Activated naive CD8-positive, alpha-beta T cell treated with anti-CD3 and anti-CD28 coated beads for 36 hours (primary cell): ENCODE measurements at places on chromosomes 5 and 9. TPM values are rescaled to one million over a fixed set of nuclear protein-coding genes. Genes with fewer than 3 reads are reported as not detected.

Gene QRFP
- not detected for total RNA-seq

Gene ADRB2
- total RNA-seq, result 0.23 TPM

GRCh38 chr9:27088981-27089380 lies 20.0 kb upstream of the TEK start:
- no peak for DNase-seq

DNA sequence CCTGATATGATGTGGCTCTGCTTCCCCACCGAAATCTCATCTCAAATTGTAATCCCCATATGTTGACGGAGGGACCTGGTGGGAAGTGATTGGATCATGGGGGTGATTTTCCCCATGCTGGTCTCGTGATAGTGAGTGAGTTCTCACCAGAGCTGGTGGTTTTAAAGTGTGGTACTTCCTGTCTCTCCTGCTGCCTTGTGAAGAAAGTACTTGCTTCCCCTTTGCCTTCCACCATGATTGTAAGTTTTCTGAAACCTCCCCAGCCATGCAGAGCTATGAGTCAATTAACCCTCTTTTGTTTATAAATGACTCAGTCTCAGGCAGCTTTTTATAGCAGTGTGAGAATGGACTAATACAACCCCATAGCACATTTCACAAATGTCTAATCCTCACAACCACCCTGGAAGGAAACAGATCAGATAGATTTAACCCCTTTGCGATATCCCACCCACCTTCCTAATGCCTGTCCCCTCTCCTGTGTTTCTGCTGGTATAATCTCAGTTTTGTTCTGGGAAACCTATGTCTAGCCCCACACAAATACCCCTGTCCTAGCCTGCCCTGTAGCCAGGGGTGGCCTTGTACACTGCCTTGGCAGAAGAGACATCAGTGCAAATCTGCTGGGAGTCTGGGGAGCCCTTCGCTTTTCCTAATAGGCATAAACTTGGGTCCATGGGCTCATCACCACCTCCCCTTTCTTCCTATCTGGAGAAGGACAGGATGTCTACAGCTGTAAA lies 157.0 kb upstream of the RAI14 start:
- DNase-seq, result peak; percentile 25

GRCh38 chr5:32131604-32132003 lies 42.5 kb downstream of the GOLPH3 start:
- no peak for DNase-seq
